ENCODE measurements at places on chromosomes 13 and 19.
A peak's percentile ranks its signal among the peaks of the same experiment; 100 is the strongest.

DNA sequence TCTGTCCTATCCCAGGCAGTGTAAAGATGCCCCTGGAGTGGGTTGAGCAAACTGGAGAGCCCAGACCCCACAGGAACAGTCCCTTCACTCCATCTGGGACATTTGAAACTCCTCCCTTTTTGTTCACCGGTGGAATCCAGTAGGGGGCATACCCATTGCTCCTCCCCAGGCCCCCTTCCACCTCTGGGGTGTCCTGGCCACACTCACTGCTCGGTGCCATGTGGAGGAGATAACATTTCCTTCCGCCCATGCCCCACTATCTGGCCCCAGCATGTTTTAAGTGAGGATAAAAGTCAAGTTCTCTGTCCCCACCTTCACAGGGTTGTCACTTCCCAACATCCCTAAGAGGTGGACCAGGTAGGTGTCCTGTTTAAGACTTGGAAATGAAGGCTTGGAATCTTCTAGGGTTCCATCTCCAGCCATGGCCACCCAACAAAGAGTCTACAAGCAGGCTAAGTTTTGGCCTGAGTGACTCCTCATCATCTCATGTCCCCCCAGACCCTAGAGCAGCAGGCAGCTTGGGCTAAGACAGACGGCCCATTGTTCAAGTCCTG lies 9.3 kb downstream of the ZNF526 start:
- DNase-seq = no peak

DNA sequence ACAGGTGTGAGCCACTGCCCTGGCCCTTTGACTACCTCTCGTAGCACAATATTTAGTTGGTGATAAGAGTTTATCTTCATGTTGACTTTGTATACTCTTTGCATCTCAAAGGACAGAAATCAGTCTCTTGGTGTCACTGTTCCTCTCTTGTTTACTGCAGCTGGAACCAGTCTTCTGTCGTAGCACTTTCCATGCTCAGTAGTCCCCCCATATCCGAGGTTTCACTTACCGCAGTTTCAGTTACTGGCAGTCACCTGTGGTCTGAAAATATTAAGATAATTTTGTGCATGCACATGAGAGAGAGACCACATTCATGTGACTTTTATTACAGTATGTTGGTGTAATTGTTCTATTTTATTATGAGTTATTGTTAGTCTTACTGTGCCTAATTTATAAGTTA lies 49.1 kb downstream of the WASF3 start:
- no peak for DNase-seq

GRCh38 chr13:112723771-112724170 lies 33.9 kb downstream of the ATP11A start:
- DNase-seq = no peak

DNA sequence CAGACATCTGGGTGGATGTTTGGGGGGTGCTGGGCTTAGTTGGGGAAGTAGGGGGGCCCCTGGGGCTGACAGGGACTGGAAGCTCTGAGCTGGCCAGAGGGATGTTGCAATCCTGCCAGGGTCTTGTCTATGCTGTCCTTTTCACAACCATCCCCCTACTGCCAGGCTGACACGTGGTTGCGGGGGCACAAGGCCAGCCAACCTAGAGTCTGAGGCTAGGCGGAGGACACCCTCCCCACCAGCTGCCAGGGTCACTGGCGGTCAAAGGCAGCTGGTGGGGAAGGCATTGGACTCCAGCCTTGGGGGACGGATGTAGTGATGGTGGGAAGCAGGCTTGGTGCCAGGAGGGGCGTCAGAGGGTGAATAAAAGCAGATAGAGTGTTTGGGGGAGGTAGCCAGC lies 1.6 kb upstream of the APOC1 start:
- DNase-seq = no peak

GRCh38 chr13:99218545-99218944 lies 17.9 kb downstream of the UBAC2 start:
- DNase-seq = no peak

- peak; percentile 9 for DNase-seq
Observed at GRCh38 chr13:82636119-82636518, 1246.2 kb downstream of the SLITRK1 start.

- no peak for DNase-seq
Observed at GRCh38 chr13:45670189-45670885, 31.8 kb upstream of the CBY2 start.

DNA sequence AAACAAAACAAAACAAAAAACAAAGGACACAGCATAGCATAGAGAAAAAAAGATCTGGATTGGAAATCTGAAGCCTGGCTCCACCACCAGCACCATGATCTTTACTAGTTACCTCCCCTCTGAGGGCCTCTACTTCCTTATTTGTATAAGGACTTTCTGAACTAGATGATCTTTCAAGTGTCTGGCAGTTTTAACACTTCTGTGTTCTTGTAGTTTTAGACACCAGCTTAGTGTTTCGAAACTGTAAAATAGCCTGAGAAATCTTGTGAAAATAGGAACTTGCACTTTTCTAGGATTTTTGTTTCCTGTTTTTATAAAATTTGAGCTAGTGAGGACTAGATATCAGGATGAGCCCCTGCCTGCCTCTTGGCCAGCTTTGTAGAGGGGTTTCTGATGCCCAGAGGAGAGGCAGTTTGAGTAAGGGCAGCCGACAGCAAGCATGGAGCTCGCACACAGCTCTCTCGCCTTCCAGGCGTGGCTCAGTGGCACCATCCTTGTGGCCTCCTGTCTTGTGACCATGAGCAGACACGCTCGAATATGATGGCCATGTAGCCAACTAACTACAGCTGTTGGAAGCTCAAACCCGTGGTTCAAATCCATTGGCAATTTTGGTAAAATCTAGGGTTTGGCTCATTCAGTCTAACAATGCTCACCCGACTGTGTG lies 319.0 kb downstream of the KCNRG start:
- DNase-seq = peak; percentile 98

DNA sequence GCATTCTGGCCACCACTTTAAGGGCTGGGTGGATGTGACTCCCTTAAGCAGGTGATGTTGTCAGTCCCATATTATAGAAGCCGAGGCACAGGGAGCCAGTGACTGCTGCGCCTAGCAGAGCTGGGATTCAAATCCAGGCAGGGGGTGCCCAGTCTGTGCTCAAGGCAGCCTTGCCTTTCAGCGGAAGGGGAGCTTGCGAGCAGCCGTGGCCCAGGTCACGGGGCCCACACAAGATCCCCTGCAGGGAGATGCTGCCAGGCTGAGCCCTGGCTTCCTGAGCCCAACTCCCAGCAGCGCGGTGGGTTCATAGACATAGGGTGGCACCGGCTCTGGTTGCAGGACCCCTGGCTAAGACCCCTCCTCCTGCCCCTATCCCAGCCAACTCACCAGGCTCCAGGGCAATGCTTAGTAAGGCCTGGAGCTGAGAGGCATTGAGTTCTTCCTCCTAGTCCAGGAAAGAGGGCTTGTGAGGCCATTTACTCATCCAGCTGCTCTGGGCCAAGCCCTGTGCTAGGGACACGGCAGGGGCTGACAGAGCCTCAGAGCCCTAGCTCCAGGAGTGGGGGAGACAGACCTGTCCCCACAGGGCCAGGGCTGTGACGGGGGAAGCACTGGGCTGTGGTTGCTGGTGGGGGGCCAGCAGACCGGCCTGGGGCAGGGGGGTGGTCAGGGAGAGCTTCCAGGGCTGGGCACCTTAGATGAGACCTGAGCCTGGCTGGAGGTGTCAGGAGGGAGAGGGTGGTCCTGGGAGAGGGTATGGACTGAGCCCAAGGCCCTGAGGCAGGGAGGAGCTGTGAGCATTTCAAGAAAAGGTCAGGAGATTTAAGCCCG lies 9.6 kb downstream of the CAPN12 start:
- peak; percentile 28 for DNase-seq

DNA sequence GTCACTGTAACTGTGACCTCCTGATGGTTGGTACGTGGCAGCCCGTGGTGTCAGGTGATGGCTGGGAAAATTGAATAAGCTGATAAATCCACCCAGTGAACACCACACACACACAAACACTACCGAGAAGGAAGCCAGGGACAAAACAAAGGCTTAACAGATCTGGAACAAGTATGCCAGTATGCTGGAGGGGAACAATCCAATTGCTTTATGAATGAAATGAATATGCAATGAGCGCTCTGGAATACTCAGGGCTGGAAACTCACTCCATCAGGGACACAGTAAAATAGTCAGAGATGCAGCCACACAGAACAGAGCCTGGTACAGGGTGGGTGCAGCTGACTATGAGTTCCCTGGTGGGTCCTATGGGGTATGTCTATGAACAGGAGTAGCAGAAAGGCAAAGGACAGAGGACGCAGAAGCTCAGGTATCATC lies 16.7 kb downstream of the TMTC4 start:
- DNase-seq = no peak

GRCh38 chr13:31038834-31039552 lies 106.5 kb downstream of the TEX26 start:
- peak; percentile 45 for DNase-seq

- no peak for DNase-seq
Observed at GRCh38 chr13:47549219-47549752, 451.8 kb downstream of the SUCLA2 start.

DNA sequence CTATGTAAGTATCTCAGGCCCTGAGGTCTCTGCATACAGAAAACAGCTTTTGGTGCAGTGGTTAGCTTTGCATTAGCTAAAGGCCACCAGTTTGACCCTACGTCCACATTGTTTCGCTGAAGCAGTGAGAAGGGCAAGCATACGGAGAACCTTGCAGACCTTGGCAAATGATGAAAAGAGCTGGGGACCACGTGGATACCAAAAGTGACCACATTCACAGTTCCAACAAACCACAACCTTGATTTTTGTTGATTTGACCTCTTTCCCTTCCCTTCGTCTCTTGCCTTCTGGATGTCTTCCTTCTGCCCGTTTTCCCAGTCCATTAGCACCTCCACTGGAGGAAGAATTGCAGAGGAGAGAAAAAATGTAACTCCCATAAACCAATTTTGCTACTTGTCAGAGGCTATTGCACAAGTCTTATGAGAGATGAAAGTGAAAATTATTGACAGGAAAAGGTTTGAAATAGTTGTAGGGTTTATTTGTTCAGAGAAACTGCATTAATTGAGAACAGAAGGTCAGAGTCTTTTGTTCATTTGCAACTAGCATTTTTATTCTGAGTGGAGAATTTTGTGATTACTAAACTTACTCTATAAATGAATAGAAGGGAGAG lies 293.9 kb upstream of the HTR2A start:
- DNase-seq = no peak

DNA sequence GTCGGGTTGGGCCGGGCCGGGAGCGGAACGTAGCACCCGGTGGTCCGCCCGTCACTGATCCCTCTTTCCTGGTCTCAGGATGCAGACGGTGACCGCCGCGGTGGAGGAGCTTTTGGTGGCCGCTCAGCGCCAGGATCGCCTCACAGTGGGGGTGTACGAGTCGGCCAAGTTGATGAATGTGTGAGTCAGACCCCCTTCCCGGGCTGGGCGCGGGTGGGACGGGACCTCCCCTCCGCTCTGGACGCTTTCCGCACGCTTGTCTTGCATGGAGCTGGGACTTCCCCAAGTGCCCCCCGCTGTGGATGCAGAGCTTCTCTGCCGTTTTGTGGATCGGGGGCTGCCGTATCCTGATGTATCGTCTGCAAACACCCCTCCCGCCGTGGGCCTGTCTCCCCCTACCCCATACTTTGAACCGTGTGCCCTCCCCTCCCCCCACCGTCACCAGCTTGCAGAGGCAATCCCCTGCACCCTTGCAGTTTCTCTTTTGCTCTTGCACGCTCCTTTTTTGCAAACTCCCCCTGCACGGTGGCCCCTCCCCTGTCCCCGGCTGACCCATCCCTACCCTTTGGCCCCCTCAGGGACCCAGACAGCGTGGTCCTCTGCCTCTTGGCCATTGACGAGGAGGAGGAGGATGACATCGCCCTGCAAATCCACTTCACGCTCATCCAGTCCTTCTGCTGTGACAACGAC lies 669 bp downstream of the GADD45B start:
- DNase-seq = peak; percentile 40

DNA sequence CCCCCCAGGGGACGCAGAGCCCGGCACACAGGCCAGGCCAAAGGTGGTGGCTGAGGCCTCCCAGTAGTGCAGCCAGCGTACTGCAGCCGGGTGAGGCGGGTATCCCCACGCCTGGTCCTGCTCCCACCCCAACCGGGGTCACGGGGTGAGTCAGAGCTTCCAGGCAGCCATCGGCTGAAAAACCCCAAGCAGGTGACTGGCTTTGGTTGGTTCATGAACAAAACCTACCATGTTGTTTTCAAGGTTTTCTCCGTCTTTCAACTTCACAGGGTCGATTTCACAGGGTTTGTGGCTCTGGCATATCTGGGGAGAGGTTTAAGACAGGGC lies 42.1 kb upstream of the C13orf46 start:
- DNase-seq = no peak

DNA sequence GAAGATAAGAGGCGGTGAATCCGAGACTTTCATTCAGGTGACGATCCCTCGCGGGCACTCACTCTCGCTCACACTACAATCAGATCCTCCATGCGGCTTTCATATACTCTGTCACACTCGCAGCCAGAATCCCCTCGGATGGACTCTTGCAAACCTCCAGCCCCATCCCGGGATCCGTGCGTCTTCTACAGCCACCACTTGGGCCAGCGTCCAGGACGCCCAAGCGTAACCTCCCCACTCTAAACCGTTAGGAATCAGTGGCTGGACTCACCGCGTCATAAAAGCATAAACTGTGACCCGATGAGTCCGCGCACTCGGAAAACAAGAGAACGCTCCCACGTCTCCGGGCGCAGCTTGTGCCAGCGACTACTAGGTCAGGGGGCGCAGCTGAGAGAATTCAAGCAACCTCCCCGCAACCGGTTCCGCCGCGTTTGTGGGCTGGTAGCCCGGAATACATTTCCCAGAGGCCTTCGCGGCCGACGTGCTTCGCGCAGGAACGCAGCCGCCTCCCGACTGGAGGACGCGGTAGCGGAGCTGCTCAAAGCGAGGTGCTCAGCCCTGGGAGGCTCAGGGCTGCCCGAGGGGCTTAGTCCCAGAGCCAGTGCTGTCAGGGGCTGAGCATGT lies 27.6 kb downstream of the ZNF607 start:
- no peak for DNase-seq

GRCh38 chr19:29495091-29495490 lies 30.7 kb upstream of the VSTM2B start:
- DNase-seq = no peak

GRCh38 chr13:59643906-59644626 lies 519.7 kb downstream of the DIAPH3 start:
- no peak for DNase-seq

GRCh38 chr19:44315883-44316282 lies 11.1 kb upstream of the ZNF235 start:
- DNase-seq = no peak

DNA sequence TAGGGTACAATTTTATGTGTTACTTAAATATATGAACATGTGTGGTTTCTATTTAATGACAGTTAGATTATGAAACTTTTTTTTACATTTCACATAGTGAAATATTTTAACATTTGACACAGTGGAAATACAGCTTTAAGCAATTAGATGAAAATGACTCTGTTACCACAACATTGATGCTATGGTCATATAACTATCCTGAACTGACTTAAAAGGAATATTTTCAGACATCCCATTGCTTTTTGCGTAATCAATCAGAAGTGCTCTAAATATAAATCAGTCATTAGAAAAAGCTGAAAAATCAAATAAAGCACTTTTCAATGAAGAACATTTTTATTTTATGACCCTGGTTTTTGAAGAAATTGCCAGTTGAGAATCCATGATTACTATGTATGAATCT lies 80.3 kb downstream of the UFM1 start:
- no peak for DNase-seq

GRCh38 chr19:54136086-54136863 lies 1.3 kb upstream of the CNOT3 start:
- DNase-seq = peak; percentile 58
